Mesothelial cell of epicardium (in vitro differentiated cells): ENCODE measurements at places on chromosomes 6 and 20.

DNA sequence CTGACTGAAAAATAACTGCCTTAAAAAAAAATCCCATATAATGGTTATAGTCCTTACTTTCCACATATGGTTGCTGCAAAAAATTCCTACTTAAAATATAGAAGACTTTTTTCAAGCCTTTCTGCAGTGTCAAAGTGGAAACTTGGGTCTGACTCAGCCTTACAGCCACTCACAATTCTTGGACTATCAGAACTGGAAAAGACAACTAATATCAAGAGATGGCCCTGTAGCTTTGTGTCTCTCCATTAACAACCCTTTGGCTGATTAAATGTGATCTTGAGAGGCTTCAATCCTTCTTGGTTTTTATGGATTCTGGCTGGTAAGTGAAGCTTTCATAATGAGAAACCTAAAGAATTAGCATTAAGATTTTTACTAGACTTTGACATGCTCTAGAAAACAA is 307.8 kb downstream of the RNGTT start:
- DNase-seq, result no peak

GRCh38 chr20:5118220-5119142 is 1.3 kb downstream of the PCNA start:
- no peak for DNase-seq

DNA sequence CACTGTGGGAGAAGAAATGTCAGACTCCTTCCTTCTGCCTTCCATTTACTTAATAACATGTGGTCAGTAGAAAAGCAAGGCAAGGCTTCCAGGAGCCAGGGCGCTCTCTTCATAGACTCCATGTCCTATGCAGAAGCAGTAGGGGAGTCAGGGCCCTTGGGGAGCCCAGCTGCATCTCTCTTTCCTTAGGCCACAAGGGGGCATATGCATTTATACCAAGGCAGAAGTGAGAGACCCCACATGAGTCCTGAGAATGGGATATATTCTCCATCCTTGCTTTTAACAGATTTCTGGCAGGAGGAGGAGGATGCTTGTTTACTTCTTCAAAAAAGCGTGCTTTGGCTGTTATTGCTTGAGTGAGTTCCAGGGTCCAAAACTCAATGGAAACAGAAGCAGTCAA is 198.5 kb downstream of the HIVEP2 start:
- DNase-seq, result no peak

- DNase-seq, result no peak
These were observed 18.0 kb upstream of the JARID2 start for GRCh38 chr6:15227827-15228318.

GRCh38 chr6:115415378-115415777 is 645.3 kb downstream of the FRK start:
- DNase-seq, result no peak

DNA sequence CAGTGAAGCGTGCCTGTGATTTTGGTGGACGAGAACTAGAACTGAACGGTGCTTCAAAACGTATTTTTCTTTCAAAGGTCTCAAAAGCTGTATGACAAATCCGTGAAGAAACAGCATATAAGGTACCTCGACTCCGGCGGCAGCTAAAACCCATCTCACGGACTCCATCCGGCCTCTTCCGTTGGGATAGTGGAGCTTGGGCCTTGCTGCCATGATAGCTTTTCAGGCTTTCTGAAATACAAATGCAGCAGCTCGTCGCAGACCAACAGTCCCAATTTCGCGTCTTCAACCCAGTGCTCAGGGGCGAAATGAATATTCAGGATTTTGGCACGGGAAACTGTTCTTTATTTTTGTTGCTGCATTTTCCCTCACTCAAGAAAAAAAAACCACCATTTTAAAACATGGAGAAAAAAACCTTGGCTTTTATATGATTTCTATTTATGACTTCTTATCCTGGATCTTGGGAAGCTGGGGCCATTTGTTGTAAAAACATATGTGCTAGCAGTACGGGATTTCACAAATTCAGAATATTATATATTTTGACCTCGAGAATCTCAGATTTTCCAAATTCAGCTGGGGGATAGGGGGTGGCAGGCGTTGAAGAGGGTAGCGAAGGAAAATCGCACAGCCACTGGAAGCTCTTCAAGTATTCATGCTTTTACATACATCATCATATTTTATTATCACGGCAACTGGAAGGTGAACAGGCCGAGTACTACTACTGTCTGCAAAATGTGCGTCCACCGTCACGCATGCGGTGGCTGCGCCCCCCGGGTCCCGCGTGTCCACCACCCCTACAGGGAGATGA is 849 bp downstream of the GSTA4 start:
- no peak for DNase-seq
